ENCODE measurements at places on chromosomes 12 and 14.
A peak's percentile ranks its signal among the peaks of the same experiment; 100 is the strongest.

DNA sequence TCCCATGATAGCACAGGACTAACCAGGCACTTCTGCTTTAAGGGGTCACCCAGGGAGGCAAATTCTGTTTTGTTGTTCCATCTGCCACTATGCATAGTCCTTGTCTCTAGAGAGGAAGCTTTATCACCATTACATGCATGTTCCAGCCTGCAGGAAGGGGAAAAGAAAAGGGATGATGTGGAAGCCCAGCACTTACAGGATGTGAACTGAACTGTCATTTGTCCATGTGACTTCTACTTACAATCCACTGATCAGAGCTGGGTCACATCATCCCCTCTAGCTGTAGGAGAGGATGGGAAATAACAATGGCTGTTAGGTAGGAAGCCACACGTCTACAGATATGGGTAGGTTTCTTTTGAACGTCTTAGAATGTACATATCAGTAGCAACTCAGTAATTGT is 203.1 kb downstream of the PTPRO start:
- no peak for DNase-seq

DNA sequence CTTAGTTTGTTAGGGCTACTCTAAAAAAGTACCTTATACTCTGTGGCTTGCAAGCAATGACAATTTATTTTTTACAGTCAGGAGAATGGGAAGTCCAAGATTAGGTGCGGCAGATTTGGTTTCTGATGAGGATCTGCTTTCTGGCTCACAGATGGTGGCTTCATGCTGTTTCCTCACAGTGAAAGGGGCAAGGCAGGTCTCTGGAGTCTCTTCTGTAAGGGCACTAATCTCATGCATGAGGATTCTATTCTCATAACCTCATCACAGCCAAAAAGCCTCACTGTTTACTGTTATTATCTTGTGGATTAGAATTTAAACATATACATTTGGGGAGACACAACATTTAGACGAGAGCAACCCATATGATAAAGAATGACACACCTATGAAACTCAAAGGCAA is 1957.4 kb upstream of the SEL1L start:
- no peak for DNase-seq

GRCh38 chr12:89576572-89577220 is 50.8 kb upstream of the POC1B start:
- no peak for DNase-seq

DNA sequence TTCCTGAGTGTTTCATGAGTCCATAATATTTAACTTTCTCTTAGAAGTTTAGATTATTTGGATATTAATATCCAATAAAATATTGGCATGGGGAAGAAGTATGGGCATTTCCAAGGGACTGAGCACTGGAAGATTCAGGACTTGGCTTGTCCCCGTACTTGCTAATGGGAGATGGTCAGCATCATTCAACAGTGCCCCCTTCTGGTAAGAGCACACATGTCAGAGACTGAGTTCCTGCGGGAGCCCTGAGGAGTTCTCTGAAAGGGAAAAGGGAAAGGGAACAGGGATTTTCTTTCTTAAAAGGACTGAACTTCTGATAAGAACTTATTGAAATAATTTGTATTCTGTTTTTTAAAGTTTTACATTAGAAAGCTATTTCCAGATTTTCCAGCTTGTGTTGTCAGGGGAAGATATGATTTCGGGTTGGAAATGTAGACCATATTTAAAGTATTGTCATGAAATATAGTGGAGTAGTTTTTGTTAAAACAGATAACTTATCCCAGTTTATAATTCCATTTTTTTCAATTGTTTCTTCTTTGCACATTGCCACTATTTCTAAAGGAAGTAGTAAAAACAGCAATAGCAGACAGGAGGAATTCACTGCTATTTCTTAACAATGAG is 59.8 kb upstream of the C12orf71 start:
- DNase-seq = peak; percentile 60

DNA sequence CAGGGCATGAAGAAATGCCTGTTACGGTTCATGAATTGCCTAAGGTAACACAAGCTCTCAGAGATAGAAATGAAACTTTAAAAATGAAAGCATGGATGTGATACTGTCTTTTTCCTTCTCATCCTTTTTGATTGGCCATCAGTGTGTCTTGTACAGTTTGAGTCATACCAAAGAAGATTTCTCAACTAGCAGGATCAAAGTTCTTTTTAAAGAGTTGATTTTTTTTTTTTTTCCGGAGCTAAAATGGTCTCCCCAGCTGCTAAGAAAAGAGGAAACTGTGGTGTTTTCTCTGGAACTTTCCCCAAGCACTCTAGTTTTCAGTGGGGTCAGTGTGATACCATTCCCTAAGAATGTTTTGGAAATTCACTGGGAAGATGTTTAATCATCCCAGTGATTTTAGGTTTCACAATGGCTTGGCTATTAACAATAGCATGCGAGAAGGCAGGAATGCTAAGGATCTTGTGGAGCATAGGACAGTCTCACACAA is 105.0 kb downstream of the ETNK1 start:
- peak; percentile 55 for DNase-seq

DNA sequence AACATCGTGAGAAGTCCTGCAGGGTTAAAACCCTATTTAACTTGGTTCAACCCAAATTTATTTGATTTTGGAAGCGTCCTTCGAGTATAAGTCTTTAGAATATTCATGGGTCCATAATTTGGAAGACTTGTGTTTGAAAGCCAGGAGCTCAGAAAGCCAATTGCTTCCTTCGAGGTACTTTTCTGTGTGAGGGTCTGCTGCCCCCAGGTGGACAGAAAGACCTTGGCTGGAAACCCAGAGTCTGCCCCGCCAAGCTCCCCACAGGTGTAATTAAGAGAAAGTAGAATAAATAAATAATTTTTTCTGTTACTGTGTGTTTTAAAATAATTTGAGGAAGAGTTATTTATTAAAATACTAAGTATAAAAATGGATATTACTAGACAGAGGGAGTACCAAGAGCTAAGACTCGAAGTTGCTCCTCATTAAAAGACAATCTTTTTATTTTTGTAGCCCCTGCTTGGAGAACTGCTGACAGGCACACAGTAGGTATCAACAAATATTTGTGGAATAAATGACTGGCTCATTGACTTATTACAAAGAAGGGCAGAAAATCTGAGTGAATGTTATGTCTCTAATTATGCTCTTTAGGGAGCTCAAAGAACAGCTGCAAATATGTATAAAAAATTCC is 105.8 kb downstream of the PAH start:
- DNase-seq = no peak

DNA sequence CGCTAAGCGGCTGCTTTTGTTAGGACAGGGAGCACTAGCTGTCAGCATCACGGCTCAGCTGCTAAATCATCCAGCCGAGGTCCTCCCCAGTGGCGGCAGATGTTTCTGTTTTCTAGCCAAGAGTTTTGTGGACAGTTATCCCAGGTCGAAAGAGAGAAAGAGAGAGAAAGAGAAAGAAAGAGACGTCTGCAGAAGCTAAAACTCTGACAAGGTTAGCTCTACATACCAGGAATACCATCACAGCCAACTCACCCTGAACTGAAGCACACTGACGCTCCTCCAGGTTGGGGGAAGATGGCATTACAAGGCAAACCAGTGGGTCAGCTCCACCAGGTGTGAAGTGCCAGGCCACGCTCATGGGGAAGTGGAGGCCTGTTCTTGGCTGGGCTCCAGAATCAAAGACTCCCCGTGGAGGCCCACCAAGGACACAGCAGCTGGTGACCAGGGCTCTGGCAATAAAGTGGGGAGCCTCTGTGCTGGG is 64.9 kb upstream of the DICER1 start:
- DNase-seq = no peak

- no peak for DNase-seq
Observed at GRCh38 chr12:52655251-52655650, 3.2 kb upstream of the KRT2 start.

- no peak for DNase-seq
Observed at GRCh38 chr14:86357876-86358275, 827.9 kb downstream of the FLRT2 start.

- DNase-seq = no peak
Observed at GRCh38 chr14:67411370-67411769, 595 bp downstream of the PLEK2 start.

DNA sequence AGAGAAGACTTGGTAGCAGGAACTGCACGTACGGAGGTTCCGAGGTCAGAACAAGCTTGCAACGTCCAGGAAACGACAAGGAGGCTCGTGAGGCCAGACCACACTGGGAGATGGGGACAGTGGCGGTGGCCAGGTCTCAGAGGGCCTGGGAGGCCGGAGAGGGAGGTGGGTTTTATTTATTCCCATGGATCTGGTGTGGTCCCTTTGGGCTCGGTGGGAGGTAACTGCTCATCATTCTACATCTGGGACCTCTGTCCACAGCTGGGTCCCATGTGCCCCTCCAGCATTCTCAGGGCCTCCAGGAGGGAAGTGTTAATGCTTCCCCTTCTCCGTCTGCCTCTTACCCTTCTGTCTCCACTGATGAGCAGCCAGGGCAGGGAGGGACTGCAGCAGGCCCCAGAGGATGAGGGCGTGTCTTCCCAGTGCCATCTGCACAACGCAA is 35.7 kb upstream of the NCOR2 start:
- DNase-seq = no peak

DNA sequence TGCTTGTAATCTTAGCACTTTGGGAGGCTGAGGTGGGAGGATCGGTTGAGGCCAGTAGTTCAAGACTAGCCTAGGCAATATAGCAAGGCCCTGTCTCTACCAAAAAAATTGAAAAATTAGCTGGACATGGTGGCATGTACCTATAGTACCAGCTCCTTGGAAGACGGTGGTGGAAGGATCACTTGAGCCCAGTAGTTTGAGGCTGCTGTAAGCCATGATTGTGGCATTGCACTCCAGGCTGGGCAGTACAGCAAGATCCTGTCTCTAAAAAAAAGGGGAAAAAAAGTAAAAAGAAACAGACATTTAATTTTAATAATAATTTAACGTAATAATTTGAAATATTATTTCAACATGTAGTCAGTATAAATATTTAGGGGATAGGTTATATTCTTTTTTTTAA is 16.1 kb downstream of the MON2 start:
- no peak for DNase-seq

- DNase-seq = no peak
Observed at GRCh38 chr12:15049461-15050153, 76.8 kb downstream of the PDE6H start.

DNA sequence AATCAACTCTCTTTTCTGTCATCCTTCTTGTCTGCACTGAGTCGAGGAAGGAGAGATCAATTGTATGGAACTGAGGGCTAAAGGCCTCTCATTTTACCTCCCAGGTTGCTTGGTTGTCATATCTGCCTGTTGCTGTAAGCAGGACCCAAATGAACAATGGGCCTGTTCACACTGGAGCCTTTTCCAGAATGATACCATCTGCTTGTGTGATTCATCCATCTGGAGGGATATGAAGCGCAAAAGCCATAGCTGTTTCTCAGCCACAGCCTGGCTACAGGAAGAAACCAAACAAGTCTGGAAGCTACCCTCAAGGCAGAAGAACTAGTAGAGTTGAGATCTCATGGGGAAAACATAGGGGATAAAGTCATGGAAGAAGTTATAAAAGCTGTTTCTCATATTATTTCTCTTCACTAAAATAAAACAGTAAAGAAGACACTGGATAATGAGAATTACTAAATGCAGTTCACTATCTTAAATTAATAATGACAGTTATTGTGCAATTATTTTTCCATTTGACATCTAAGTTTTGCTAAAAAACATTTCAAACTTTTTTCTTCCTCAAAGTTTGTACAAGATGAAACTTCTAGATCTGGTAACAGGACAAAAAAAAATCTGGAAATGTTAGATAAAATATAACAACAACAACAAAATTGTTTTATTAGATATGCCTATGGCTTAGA is 106.3 kb downstream of the SPTSSA start:
- no peak for DNase-seq

DNA sequence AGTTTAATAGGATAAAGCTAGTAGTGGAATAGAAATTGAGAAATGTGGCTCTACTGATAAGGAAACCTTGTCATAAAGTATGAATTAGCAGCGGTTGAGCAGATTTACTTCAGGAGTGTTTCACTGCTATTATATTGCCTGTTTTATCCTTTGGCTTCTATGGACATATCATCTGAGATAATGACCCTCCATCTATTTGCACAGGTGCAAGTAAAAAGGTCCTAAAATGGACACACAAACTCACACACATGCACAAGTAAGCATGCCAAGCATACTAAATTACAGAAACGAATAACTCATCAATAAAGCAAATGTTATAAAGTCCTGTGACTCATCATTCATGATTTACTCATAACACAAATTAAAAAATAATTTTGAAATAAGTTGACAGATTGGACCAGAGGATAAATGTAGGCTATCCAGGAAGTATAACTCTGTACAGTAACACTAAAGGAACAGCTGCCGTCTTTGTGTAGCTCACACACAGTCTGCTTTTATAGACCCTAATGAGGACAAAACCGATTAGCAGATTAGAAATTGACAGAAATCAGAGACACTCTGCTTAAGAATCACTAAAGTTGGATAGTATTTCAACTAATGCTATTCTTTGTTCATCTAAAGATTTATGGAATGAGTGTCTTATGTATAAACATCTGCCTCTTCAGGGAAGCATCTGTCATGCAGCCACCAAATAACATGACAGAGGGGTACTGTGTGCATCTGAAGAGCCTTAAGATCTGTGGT is 73.9 kb downstream of the SYT1 start:
- DNase-seq = no peak

- DNase-seq = no peak
Observed at GRCh38 chr12:132551641-132552031, 58.7 kb downstream of the LRCOL1 start.

DNA sequence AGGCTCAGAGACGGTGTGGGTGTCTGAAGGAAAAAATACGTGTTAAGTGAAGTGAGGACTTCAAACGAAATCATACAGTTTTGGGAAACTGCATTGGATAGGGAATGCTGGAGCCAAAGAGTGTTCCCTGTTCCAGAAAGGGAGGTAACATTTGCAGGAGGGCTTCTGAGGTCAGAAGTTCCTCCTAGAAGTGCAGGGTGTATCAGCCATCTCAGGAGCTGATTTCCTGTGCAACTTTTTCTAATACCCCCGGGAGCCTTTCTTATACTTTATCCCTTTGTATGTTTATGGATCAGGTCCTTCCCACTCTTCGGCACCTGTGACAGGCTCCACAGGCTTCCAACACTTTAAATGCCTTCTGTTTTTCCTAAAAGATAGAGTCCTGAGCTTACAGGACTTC is 24.9 kb downstream of the ZNF664 start:
- DNase-seq = no peak

- no peak for DNase-seq
Observed at GRCh38 chr14:58641509-58641908, 3.7 kb downstream of the DACT1 start.

DNA sequence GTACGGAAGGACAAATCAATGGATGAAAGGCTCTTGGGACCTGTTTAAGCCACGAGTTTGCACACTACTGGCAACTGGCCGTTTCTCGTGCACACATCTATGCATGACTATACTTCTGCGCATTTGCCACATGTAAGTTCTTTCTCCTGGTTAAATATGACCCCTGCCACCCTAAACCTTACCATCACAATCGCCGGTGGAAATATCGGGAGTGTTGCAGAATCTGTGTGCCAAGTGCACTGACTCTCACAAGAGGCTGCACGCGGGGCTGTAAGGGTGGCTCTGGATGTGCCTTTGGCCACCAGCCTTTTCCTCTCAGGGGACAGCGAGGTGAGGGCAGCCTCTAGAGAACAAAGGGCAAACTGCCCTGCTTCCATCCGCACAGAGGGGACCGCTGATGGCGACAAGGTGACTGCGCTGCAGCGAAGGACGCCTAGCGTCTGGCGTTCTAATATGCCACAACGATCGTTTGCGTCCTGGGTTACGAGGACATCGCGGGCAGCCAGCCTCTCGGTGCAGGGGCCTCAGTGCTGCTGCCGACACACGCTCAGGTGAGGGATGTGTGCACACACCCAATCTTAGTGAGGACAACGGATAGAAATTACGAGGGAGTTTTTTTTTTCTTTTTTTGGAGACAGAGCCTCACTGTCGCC is 232.2 kb downstream of the PCNX1 start:
- no peak for DNase-seq

All from hepatic stellate cell (primary cell).